Ureter (tissue), 1 donor: ENCODE measurements at places on chromosomes 4 and X.

DNA sequence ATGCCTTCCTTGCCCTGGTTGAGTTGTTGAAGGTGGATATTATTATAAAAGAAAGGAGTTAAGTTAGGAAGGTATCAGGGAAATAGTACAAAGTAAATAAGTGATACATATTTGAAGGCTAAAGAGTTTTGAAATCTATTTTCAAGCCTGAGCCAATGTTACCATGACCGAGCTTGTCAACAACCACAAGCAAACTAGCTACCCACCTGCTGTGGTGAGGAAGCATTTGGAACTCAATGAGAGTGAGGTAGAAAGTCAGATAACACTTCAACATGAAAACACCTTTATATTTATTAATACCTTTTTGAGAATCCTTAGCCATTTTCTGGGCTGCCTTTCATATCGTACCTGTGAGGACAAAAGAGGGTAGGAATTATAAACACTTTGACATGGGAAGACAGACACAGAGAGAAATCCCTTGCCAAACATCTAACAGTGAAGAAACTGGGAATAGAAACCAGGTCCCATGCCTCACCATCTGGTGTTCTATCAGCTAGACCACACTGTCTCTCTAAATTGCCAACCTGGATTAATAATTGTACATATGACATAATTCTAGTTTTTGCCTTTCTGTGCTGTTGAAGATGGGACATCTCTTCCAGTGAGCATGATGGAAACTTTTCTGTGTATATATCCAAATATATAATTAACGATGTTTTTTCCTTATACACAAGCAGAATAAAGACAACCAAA lies 606.4 kb upstream of the NR3C2 start:
- DNase-seq = no peak

DNA sequence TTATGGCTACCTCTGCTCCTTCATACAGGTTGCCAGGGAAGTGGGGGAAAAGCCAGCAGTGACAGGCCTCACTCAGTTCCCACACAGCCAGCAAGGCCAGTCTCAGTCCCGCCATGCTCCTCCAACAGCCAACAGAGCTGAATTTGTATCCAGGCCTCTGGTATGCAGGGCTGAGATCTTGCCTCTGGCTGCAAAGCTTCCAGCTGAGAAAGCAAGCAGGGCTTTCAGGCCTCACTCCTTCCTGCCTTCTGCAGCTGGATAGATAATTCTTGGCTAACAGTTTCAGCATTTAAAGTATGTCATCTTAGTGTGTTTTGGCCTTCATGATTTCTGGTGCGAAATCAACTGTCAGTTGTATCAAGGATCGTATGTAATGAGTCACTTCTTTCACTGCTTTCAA lies 103.6 kb downstream of the GNL3L start:
- no peak for DNase-seq

DNA sequence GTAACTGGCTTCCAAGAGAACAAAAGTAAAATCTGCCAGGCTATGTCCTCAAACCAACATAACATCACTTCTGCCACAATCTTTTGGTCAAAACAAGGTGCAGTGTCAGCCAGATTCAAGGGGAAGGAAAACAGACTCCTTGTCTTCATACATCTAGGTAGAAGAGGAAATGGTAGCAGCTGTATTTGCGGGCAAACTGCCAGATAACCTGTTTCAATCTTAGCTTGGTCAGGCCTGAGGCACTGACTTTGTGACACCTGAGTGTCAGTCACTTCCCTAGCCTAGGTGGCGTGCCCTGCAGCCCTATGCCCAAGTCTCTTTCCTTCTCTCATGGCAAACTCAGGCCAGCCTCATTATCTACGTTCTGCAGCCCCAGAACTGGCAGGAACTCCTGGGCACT lies 146.2 kb upstream of the JADE1 start:
- peak; percentile 67 for DNase-seq

GRCh38 chr4:78567500-78568060 lies 16.0 kb downstream of the ANXA3 start:
- DNase-seq = no peak

DNA sequence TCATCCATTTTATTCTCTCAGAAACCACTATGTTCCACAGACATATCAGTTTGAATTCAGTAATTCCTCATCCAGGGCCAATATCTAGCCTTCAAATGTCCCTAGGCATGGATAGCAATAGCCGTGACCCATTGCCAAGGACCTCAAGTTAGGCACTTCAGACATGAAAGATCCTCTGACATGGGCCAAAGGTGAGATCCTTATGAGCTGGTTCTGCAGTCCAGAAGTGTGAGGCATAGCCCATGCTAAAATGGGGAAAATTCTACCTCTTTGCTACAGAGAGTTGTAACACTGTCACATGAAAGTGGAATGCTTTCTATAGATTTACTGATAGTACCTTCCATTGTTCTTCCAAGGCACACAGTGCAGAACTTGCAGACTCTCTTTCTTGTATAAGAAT lies 349.7 kb upstream of the GALNT7 start:
- DNase-seq = no peak

GRCh38 chr4:184475096-184475461 lies 729 bp upstream of the IRF2 start:
- peak; percentile 70 for DNase-seq

GRCh38 chr4:152352622-152353116 lies 183.2 kb downstream of the FBXW7 start:
- peak; percentile 48 for DNase-seq

- DNase-seq = no peak
Measured at GRCh38 chr4:79757600-79757999, 315.4 kb downstream of the ANTXR2 start.
